ENCODE measurements at places on chromosomes 7 and 10. TPM values are rescaled to one million over a fixed set of nuclear protein-coding genes. Genes with fewer than 3 reads are reported as not detected.

GRCh38 chr10:118820326-118821116 lies 65.8 kb upstream of the CACUL1 start:
- no peak for DNase-seq

DNA sequence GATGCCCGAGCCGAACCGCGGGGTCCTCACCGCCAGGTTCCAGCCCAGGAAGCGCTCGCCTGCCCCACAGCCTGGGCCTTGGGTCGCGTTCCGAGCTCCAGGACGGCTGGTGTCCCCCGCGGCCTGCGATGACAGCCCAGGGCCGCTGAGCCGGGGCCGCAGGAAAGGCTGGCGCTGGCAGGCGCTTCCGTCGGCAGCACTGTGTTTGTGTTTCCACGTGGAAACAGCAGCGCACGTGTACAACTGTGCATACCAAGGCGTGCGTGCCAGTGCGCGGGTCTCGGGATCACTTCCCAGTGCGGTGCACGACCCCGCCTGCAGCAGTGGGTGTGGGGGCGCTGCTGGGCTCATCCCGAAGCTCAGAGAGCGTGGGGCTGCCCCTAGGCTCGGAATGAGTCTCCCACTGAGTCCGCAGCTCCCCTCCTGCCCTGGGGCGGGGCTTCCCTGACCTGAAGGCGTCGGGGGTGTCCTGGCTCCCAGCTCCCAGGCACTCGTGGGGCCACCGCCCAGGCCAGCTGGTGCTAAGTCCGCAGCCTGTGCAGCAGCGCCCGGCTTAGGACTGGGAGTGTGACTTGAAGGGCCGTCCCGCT lies 17.2 kb downstream of the AP5Z1 start:
- peak; percentile 66 for DNase-seq

GRCh38 chr10:74391786-74392185 lies 240.8 kb downstream of the ADK start:
- no peak for DNase-seq

- peak; percentile 14 for DNase-seq
Measured at GRCh38 chr10:71973777-71974488, 9.7 kb downstream of the CHST3 start.

- DNase-seq = peak; percentile 51
Measured at GRCh38 chr10:117164592-117165537, 26.8 kb upstream of the VAX1 start.

- peak; percentile 50 for DNase-seq
Measured at GRCh38 chr7:19146699-19147098, 1.5 kb upstream of the FERD3L start.

- DNase-seq = no peak
Measured at GRCh38 chr7:92626281-92626809, 36.2 kb upstream of the FAM133B start.

- DNase-seq = no peak
Measured at GRCh38 chr10:110918269-110918642, 724 bp downstream of the BBIP1 start.

DNA sequence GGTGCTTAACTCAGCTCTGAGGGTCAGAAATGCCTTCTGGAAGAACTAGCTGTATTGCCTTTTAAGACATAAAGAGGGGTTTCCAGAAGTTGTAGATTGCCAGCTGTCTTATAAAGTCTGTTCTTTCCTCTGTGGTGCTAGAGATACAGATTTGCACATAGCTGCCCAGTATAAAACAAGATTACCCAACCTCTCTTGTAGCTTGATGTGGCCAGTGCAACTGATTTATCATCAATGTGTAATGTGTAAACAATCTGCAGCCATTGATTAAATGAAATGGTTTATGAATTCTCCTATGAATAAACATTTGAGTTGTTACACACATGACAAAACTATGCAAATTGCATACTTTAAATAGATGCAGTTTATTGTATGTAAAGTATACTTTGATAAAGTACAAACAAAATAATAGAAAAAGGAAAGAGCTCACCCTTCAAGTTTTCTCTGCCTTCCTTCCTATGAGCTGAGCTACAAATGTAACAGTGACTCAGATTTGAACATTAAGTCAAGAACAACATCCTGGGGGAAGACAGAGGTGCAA lies 195.2 kb downstream of the TMEM26 start:
- DNase-seq = no peak

The OPN1SW gene
- total RNA-seq = not detected

The LRRN3 gene
- 0.15 TPM for total RNA-seq

The MAGI2 gene
- 6.2 TPM for total RNA-seq

The TRIP6 gene
- total RNA-seq = 95.7 TPM

Data from H7 (cell line).